ENCODE measurements at places on chromosomes 2 and 18.

- no peak for DNase-seq
Measured at GRCh38 chr2:46382331-46383112, 85.3 kb downstream of the EPAS1 start.

DNA sequence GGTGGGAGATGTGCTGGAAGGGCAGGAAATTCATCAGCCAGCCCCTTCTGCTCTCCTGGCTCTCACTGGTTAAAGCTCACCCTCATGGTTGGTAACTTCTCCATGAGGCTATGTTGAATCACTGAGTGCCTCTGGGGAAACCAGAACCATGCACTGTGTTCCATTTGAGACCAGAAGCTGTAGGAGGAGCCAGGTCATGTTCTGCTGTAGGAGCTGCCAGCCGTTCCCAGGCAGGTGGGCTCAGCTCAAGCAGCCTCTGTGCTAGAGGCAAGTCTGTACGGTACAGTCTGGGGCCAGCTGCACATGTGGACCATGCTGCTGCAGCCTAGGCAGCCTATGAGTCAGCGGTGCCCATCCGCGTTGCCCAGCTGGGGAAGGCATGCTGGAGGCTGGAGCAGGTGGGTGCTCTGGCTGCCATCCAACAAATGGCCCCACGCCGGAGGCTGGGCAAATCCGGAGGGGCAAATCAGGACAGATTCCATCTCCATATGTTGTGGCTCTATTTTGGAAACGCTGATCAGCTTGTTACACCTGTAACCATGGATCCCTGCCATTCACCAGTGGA is 22.0 kb upstream of the KCNF1 start:
- no peak for DNase-seq

- DNase-seq = no peak
Measured at GRCh38 chr18:46071653-46072375, at the start of gene PSTPIP2. Gene PSTPIP2, minus strand, starts transcription at chr18:46072260. Its CDS starts 72 bp downstream, at chr18:46072188.

GRCh38 chr2:236608710-236609109 is 39.1 kb downstream of the ACKR3 start:
- no peak for DNase-seq

DNA sequence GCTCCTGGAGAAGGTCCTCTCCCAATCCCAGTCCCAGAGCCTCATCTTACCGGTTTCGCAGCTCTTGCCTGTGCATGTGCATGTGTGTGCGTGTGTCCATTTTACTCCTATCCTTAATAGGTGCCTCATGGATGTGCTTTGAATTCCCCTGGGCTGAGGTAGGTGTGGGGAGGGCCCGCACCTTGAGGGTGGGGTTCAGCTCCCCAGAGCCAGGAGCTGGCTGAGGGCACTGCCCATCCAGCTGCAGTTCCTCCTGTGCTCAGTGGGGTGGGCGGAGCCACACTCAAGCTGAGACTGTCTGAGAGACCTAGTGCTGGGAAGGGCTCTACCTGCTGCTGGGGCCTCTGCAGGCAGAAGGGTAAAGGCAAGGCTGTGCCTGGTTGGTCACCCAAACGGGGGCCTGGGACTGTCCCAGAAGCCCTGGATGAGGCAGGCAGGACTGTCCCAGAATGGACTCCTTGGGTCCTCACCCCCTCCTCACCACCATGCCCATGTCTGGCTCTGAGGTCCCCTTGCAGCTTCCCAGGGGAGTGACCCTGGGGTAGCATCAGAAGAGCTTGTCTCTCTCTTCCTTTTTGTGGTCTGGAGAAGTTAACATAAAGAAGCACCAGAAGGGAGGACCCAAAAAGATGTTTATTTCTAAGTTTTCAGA is 8.9 kb downstream of the GDF7 start:
- DNase-seq = no peak

DNA sequence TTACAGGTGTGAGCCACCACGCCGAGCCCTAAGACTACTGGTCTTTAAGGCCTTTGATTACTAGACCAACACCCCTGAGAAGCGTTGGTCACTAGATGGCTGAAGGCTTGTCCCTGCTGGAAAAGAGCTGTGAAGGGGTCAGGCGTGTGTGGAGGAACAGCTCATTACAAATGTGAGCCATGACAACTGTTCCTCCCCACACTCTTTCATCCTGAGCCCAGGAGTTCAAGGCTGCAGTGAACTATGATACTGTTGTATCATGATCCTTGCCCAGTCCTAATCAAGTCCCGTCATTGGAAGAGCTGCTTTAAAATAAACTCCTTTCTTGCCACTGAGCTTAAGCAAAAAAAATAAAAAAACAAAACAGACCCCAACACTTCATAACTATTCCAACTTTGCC is 19.5 kb upstream of the MCFD2 start:
- DNase-seq = no peak

DNA sequence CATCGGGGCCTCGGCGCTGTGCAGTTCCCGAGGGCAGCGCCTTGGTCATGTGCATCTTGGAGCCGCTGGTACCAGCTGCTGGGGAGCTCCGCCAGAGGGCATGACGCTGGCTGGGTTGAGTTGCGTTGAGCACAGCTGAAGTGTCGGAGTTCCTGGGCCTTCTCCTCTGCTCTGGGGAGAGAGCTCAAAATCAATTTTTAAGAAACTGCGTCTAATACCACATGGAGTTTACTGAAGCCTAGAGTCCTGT is 48.7 kb downstream of the GREB1 start:
- no peak for DNase-seq

DNA sequence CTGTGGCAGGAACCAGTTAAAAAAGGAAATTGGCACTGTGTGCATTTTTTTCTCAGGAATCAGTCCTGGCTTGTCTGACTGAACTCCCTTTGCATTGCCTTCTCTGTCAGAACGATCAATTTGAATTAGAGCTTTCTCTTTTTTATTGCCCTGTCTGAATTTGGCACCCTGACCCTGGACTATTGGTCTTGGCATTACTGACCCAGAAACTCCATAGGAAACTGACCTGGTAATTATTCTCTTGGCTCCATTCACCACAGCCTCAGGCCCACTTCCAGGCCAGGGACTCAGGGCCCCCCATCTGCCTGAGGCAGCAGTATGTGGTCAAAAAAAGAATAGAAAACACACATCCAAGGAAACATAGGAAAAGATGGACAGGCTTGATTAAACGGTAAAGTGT is 32.0 kb upstream of the CCDC88A start:
- DNase-seq = no peak

DNA sequence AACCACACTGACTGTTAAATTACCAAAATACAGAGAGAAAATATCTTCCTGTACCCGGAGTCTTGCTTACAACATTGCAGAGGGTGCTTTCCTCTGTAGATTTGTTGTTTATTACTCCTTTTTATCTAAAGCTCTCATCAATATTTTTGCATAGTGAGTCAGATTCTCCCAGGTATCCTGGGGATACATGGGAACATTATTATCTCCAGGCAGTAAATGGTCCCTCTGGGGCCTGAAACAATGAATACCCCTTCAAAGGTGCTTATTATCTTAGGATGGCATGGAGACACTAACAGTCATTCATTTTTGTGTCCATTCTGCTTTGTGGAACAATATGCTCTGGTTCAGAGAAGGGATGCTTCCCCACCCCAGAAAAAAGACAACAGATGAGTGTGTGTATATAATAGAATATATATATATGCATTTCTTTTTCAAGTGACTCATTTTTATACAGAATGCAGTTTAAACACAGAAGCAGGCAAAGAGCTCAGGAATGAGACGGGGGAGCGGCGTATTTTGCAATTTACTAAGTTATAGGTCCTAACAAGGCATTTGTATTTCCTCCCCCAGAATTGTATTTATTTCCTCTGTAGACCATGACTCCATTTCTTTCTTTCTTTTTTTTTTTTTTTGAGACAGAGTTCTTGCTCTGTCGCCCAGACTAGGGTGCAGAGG is 424.8 kb upstream of the ZEB2 start:
- DNase-seq = no peak

- no peak for DNase-seq
Measured at GRCh38 chr2:111239581-111240249, 119.0 kb downstream of the BCL2L11 start.

DNA sequence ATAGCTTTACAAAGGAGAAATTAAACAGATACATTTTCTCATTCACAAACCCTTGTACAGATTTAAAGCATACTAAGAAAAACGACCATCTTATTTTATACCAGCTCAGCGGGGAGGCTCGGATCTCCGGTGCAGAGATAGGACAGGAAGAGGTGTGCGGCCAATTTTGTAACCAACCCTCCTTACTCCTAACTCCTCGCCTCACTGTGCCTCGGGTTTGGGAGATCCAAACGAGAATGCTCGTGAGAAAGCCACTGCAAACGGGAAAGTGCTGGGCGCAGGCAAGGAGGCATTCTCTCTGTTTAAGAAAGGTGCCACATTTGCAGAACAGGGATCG is 1.2 kb downstream of the KDSR start:
- DNase-seq = no peak

GRCh38 chr2:188181067-188181838 is 110.4 kb upstream of the GULP1 start:
- no peak for DNase-seq

DNA sequence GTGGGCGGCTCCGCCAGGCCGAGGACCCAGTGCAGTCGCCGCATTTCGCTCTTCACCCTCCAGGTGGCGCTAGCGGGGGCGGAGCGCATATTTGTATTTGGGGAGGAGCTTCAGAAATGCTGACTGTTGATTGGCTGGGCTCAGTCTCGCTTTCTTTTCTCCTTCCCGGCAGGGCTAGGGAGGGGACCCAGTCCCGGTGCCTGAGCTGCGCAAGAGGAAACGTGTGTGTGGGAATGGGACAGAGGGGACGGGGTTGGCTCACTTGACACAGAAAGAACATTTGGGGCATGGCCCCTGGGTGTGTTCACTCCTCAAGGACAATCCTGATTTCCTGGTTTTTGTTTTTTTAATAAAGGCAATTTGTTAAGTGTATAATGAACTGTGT is 20.3 kb upstream of the DNMT3A start:
- peak; percentile 59 for DNase-seq

DNA sequence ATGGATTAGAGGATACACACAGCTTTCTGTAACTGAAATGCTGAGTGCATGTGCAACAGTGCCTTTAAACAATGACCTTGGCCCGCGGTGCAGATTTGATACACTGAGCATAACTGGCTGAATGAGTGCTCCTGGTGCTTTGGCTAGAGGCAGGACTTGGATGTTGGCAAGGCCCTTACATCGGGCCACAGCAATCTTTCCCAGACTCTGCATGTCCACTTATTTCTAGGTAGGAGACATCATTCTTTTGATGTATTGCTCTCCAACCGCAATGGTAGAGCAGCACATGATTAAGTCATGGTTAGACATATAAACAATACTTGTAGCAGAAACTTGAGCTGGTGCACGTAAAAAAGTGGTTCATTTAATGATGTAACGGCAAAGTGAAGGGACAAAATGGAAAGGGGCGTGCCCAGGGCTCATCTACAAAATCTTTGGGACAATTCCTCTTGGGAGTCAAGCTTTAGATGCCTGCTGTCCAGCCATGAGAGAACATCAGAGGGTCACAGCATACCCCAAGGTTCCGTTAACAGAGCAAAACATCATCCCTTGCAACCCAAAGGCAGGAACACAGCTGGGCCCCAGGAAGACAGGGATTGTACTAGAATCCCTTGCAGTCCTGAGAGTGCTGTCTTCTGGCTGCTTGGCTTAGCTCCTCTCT is 43.4 kb downstream of the RAB31 start:
- DNase-seq = no peak

- DNase-seq = no peak
Measured at GRCh38 chr2:68607837-68608236, 35.5 kb upstream of the PROKR1 start.

DNA sequence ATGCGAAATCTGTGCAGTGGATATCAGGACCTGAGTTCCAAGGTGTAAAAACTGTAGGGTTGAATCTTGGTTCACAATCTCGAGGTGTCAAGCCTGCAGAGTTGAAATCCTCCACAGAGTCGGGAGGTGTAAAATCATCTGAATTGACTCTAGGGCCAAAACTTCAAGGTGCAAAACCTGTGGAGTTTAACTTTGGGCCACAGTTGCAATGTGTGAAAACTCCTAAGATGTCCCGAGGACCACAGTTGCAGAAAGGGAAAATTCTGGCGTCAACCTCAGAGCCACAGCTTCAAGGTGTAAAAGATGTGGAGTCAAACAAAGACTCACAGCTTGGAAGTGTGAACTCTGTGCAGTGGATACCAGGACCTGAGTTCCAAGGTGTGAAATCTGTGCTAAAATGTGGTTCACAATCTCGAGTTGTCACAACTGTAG is 9.8 kb upstream of the ZNF512 start:
- no peak for DNase-seq

- no peak for DNase-seq
Measured at GRCh38 chr2:190184460-190184859, 121.9 kb upstream of the MSTN start.

- no peak for DNase-seq
Measured at GRCh38 chr2:32442020-32442467, 85.2 kb downstream of the BIRC6 start.

GRCh38 chr2:225948903-225949302 is 549.4 kb downstream of the NYAP2 start:
- DNase-seq = no peak

- no peak for DNase-seq
Measured at GRCh38 chr18:52163478-52163877, 176.5 kb upstream of the DCC start.

DNA sequence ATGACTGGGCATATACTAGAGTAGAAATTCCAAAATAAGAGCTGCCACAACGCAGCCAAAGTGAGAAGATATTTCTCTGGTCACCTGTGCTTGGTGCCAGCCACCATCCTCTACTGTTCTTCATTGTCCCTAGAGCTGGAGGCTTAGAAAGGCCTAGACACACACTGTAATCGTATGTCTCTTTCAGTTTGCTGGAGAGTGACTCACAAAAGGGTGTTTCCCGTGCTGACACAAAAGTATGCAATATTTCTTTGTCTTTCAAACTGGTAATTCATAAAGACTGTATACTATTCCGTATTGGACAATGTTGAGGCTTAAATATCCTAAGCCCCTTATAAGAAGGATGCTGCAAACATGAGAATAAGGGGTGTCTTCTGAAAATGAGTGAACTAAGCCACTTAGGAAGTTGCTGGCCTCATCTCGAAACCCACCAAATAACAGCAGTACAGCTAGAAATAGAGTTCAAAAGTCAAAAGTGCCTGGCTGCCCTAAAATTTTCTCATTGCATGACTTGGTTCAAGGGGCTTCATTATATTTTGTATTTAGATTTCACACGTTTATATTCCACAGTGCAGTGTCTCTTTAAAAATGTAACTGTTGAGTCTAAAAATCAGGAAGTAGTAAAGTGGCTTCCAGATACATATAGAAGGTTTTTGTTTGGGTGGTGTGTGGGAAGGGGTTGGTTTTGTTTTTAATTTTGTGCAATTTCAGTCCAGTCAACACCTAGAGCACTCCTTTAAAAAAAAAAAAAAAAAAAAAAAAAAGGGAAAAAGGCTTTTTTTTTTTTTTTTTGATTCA is 601.1 kb downstream of the ARHGAP15 start:
- DNase-seq = peak; percentile 21

- no peak for DNase-seq
Measured at GRCh38 chr2:70471129-70471528, 82.5 kb downstream of the TGFA start.

- no peak for DNase-seq
Measured at GRCh38 chr2:88036606-88037005, 19.0 kb downstream of the KRCC1 start.

- no peak for DNase-seq
Measured at GRCh38 chr2:182680837-182681236, 35.2 kb upstream of the DNAJC10 start.

- DNase-seq = no peak
Measured at GRCh38 chr2:203492965-203493364, 42.1 kb downstream of the RAPH1 start.

All from AG09309 (cell line).